Activated CD4-positive, alpha-beta T cell treated with anti-CD3 and anti-CD28 coated beads, Interleukin-2, Interleukin-6, amounts not matched to agents 100 ng/mL and 50 ng/mL, durations not matched to agents 16 hours and 8 hours (primary cell): ENCODE measurements at places on chromosomes 4 and X.

DNA sequence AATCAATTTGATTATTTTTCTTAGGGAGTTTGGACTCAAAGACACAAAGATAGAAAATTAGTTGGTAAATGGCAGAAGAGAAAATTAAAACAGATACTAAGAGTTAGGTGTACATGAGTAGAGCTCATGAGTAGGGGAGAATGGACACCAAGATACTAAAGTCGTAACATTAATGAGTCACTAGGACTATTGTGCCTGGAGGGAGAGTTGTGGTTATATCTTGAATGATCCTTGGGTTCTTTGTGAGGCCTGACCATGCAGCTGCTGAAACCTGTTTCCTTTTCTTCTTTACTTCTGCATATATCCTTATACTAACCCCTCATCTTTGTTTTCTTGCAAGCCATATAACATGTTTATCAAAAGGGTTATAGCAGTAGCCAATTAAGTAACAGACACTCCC, 532.8 kb downstream of the RPA4 start:
- DNase-seq: no peak

- DNase-seq: no peak
Observed at GRCh38 chr4:79497001-79497400, 89.0 kb upstream of the GK2 start.

- DNase-seq: no peak
Observed at GRCh38 chrX:68596871-68597270, 50.6 kb upstream of the STARD8 start.

- no peak for DNase-seq
Observed at GRCh38 chrX:19698691-19699090, 183.4 kb upstream of the MAP3K15 start.

DNA sequence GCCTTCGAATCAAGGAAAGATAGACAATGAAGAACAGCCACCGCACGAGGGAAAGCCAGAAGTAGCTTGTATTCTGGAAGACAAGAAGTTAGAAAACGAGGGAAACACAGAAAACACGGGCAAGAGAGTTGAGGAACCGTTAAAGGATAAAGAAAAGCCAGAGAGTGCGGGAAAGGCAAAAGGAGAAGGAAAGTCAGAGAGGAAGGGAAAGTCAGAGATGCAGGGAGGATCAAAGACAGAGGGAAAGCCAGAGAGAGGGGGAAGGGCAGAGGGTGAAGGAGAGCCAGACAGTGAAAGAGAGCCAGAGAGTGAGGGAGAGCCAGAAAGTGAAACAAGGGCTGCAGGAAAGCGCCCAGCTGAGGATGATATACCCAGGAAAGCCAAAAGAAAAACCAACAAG, 1.4 kb downstream of the TCEAL2 start:
- DNase-seq: no peak

GRCh38 chrX:68892651-68893050, 63.8 kb downstream of the EFNB1 start:
- no peak for DNase-seq
